AG04449 (cell line): ENCODE measurements at places on chromosomes 7 and 10.

DNA sequence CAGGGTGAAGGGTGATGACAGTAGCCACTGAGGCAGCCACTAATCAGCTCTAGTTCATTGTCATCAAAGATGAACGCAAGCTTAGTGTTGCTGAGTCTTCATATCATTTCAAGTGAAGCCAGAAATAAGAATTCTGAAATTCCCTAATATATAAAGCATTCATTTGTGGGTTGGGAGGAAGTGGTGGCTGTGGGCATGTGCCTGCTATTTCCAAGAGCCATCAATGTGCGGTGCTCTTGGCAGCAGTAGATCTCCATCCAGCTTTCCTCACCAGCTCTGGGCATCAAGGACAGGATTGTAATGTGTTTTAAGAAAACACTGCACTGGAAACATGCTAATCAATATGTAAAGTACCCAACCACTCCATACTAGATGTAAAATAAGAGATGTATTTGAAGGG is 202.5 kb upstream of the AHR start:
- no peak for DNase-seq

- DNase-seq: no peak
Observed at GRCh38 chr7:141263983-141264382, 190.1 kb downstream of the TMEM178B start.

DNA sequence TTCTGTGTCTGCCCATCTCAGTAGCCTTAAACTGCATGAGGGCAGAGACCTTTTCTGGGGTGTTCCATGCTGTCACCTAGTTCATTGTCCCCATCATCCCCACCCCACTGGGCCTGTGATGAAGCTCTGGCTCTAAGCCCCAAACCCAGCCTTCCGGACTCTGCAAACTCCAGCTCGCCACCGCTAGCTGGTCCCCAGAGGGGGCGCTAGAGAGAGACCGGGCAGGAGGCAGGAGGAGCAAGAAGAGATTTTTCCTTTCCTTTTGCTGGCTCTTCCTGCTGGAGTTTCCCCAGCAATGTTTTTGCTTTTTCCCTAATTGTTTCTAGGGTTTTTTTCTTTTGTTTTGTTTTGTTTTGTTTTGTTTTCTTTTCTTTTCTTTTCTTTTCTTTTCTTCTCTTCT is 234.4 kb downstream of the TEX36 start:
- DNase-seq: no peak

- no peak for DNase-seq
Observed at GRCh38 chr10:102420181-102420713, 389 bp upstream of the FBXL15 start.

- DNase-seq: no peak
Observed at GRCh38 chr7:120320218-120320961, 47.4 kb downstream of the KCND2 start.

DNA sequence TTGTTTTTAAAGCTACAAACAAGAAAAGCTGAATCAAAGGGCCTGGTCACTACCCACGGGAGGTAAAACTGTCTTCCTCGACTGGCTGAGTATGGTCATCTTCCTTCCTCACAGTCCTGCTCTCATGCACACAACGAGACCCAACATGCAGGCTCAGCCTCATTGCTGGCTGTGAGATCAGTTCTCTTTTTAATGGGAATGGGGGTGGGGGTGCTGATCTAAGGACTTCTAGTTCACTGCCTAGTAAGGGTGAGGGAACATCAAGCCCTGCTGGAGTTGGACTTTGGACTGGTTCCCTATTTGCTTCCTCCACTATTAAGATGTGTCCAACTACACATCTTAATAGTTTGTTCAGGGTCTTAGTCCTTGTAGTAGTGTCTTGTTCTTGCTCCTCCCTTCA is 48.2 kb downstream of the ABCB4 start:
- DNase-seq: no peak

- no peak for DNase-seq
Observed at GRCh38 chr7:132352800-132353199, 223.5 kb downstream of the PLXNA4 start.

DNA sequence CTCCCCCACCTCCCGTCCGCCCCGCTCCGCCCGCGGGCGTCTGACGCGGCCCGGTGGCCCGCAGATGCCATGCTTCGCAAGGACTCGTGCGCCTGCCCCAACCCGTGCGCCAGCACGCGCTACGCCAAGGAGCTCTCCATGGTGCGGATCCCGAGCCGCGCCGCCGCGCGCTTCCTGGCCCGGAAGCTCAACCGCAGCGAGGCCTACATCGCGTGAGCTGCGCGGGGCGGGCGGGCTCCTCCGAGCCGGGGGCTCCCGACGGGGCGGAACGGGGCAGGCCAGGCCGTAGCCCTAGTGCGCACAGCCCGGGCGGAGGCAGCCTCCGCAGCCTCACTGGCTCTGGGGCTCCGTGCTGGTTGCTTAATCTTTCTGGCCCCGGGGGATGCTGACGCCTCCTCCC is 2.8 kb downstream of the ASIC3 start:
- no peak for DNase-seq

- DNase-seq: no peak
Observed at GRCh38 chr7:50185951-50186682, 93.1 kb upstream of the ZPBP start.

- no peak for DNase-seq
Observed at GRCh38 chr7:114419441-114420272, 5.0 kb downstream of the FOXP2 start.

DNA sequence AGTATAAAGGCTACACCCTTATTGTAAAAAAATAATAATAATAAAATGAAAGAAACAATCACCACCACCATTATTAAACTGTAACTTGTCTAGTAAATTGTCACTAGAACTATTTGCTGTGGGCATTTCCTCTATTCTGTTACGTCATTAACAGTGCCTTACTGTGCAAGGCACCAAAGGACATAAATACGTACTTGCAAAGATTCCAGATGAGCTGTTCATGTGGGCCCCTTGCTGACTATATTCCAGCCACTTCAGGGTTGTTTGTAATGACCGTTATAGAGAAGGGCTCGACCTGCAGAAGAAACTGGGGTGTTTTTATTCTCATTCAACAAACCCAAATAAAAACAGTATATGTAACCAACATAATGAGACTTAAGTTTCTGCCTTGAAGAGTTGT is 60.4 kb downstream of the KLRG2 start:
- DNase-seq: no peak

GRCh38 chr10:373526-374309 is 238.5 kb downstream of the ZMYND11 start:
- DNase-seq: peak; percentile 44

GRCh38 chr7:69603351-69603750 is 5.1 kb downstream of the AUTS2 start:
- no peak for DNase-seq

- no peak for DNase-seq
Observed at GRCh38 chr10:132329565-132330485, 2.2 kb upstream of the LRRC27 start.

DNA sequence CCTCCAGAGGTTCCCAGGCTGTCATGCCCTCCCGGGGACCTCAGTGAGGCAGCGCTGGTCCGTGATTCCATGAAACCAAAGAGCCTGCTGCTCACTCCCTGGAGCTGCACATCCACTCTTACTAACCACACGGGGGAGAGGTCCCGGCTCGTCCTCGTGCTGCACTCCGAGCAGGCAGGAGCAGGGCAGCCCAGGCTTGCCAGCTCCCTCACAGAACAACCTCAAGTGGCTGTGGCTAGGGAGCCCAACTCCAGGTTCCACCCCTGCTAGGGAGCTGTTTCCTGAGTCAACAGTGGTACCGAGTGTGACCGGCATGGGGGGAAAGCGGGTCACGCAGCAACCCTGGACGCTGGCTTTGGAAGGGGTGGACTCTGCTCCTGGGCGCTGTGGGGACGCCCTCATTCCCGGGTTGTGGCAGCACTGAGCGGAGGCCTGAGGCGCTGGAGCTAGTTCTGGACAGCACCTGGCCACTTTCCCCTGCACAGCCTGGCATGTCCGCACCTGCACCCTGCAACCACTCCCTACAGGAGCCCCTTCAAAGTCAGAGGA is 27.9 kb upstream of the PPP2R2D start:
- DNase-seq: no peak

- DNase-seq: no peak
Observed at GRCh38 chr7:55004579-55004978, 14.2 kb upstream of the EGFR start.

- DNase-seq: no peak
Observed at GRCh38 chr10:61478621-61479312, 25.6 kb upstream of the TMEM26 start.

- DNase-seq: no peak
Observed at GRCh38 chr10:91591797-91592174, 41.1 kb downstream of the PPP1R3C start.

DNA sequence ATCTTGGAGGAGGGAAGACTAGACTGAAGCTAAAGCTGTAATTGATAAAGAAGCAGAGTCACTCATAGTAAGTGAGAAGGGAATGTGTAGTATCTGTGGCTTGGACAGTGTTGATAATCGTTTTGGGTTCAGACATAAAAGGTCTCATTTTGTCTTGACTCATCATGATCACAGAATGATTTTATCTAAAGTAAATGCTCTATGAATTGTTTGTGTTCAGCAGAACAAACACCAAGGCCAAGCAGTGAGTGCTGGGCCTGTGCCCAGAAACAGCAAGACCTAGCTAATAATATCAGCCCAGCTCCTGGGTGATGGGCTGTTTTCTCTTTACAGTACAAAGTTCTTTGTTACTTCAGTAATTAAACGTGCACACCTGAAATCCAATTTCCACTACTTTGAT is 26.7 kb upstream of the CD36 start:
- no peak for DNase-seq

- no peak for DNase-seq
Observed at GRCh38 chr7:50662041-50662694, 97.0 kb upstream of the DDC start.

DNA sequence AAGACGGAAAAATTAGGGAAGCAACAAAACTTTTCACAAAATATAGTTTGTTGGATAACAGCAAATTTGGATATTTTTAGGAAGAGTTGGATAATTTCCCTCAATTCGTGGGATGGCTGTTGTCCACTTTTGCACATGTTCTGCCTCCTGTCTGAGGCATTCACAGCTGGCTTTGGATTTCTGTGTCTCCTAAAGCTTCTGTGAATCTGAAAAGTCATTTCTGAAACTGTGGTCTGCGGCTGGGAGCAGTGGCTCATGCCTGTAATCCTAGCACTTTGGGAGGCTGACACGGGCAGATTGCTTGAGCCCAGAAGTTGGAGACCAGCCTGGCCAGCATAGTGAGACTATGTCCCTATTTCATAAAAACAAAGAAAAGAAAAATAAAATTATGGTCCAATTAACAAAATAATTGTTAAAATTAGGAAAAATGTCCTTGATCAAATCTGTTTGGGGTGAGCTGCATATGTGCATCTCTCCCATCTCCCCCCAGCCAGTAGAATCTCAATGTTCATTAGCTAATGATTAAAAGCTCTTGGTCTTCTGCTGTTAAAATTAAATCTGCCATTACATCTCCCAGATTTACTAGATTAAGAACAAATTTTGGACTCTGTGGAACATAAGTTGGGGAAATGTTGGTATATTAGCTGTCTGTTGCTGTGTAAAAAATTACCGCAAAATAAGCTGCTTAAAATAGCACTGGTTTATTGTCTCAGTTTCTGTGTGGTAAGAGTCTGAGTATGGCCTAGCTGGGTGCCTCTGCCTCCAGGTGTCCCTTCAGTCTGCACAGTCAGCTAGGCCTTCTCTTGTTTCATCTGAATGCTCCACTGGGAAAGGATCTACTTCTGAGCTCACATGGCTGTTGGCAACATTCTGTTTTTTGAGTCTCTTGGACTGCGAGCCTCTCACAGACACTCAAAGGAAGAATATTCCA is 332.0 kb upstream of the FZD1 start:
- no peak for DNase-seq

- DNase-seq: no peak
Observed at GRCh38 chr7:98669329-98670000, 52.4 kb downstream of the NPTX2 start.

DNA sequence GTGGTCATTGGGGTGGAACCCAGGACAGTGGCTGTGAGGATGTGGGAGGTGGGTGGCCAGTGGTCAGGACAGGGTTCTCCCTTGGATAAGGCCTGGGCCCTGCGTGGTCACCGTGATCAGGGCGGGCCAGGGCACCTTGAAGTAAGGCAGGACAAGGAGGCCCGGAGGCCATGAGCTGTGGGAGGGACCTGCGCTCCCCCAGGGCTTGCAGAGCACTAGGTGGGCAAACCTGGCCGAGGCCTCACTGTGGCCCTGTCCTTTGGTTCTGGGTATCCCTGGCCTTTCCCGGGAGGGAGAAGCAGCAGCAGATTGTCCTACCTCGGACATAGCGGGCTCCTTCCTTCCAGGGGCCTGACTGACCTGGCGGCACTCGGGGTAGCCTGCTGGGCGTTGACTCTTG is 144.8 kb upstream of the RET start:
- DNase-seq: no peak

DNA sequence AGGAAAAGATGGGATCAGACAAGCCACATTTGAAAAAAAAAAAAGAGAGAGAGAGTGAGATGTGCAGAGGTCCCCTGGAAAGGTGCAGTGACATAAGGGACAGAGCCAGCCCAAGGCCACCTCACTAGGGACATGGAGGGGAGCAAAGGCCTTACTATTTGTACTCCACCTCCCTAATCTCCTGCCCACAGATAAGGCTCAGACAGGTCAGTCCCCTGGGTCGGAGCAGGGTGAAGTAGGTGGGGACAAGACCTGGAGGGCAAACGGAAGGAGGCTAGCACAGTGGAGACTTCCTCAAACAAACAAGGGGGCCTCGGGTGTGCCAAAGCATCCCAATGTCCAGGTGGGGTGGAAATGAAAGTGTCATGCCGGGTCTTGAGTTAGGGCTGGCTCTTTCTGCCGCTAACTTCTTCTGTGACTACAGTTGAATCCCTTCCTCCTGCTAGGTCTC is 7.0 kb downstream of the PRF1 start:
- DNase-seq: no peak

DNA sequence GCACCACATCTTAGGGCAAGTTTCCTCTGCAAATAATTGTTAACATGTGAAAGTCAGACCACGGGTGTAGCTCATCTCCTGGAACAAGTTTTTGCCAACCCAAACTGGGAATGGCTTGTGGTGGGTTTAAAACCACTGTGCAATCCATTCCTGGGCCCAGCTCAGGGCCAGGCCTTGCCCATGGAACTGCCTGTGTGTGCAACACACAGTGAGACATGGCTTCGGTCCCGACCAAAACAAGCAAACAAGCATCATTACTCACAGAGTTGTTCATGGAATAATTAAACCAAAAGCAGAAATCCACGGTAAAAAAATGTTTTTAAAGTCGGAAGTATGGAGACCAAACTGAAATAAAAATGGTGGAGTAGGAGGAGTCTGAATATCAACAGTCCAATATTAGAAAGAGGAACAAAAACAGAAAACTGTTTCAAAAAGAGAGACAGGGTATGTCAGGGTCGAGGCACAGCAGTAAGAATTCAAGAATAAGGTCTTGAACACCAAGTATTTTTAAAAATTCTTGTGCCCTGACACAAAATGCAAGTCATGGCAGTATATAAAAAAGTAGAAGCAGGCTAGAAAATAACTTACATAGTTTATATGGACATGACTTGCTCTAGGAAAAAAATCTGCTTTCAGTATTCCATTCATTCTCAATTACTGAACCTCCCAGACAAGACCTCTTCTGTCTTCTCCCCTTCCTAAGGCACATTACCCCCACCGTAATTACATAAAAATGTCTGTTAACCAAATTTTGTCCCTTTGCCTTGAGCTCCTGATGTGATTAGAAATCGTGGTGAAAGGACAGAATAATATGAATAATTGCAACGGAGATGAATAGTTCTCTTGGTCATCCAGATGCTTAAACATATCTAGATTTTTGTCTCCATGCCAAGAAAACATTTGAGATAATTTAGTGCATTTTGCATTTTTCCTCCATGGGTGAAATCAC is 88.4 kb downstream of the FAS start:
- DNase-seq: peak; percentile 52
